ENCODE measurements at places on chromosomes 2 and 18. TPM values are rescaled to one million over a fixed set of nuclear protein-coding genes. Genes with fewer than 3 reads are reported as not detected.

The TLX2 gene
- polyA plus RNA-seq: 1.5 TPM

The HOXD4 gene
- not detected for polyA plus RNA-seq

The PSMA8 gene
- polyA plus RNA-seq: not detected

The SLC4A5 gene
- not detected for polyA plus RNA-seq

The PLCL1 gene
- polyA plus RNA-seq: 0.81 TPM

The SP140 gene
- polyA plus RNA-seq: 3.0 TPM

The SCN1A gene
- polyA plus RNA-seq: 0.10 TPM

The MATN3 gene
- polyA plus RNA-seq: not detected

The IL36B gene
- not detected for polyA plus RNA-seq

The SPATA3 gene
- polyA plus RNA-seq: not detected

The TGFA gene
- 6.3 TPM for polyA plus RNA-seq

The BUB1 gene
- polyA plus RNA-seq: 0.45 TPM

The TEKT4 gene
- polyA plus RNA-seq: not detected

The ALPP gene
- polyA plus RNA-seq: 0.01 TPM

The RAX gene
- polyA plus RNA-seq: not detected

The SOWAHC gene
- polyA plus RNA-seq: 5.9 TPM

The GAREM1 gene
- polyA plus RNA-seq: 12.8 TPM

The CCDC141 gene
- 0.27 TPM for polyA plus RNA-seq

The ZAP70 gene
- 3.9 TPM for polyA plus RNA-seq
